ENCODE measurements at places on chromosomes 13 and 19.

- DNase-seq: peak; percentile 78
Measured at GRCh38 chr19:40190891-40191835, at the start of gene MAP3K10. MAP3K10 (plus strand) TSS chr19:40191426; CDS start chr19:40192032, 606 bp downstream.

DNA sequence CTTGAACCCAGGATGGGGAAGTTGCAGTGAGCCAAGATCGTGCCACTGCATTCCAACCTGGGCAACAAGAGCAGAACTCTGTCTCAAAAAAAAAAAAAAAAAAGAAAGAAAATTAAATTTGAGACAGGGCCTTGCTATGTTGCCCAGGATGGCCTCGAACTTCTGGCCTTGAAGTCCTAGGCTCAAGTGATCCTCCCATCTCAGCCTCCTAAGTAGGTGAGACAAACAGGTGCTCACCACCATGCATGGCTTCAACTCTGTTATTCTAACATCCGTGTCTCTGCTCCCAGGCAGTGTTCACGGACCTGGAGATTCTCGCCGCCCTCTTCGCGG lies 40.3 kb downstream of the PDE4A start:
- no peak for DNase-seq

DNA sequence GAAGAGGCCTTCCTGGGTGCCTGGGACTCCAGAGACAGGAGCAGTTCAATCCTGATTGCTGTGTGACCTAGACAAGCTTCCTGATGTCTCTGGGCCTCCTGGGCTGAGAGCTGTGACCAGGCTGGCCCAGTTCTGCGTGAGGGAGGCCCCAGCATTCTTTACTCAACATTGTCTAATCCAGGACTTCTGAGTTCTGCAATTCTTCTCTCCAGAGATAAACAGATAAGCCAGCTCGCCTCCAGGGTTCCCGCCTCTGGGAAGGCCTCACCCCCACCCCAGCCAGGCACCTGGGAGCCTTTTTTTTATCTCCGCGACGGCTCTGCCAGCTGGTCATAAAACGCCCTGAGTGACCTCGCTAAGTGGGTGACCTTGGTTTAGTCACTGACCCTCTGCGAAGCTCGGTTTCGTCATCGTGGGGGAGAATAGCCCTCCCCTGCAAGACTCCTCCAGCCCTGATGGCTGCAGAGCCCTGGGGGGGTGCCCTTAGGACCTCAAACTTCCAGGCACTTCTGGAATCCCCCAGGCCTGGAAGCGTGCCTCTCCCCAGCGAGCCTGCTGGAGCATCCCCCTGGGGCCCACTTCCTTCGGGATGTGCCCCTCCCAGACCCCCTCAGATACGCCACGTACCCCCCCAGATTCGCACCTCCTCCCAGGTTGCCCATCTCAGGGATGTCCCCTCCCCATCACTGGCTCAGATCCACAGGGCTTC lies 1.9 kb downstream of the SULT2B1 start:
- DNase-seq: no peak

DNA sequence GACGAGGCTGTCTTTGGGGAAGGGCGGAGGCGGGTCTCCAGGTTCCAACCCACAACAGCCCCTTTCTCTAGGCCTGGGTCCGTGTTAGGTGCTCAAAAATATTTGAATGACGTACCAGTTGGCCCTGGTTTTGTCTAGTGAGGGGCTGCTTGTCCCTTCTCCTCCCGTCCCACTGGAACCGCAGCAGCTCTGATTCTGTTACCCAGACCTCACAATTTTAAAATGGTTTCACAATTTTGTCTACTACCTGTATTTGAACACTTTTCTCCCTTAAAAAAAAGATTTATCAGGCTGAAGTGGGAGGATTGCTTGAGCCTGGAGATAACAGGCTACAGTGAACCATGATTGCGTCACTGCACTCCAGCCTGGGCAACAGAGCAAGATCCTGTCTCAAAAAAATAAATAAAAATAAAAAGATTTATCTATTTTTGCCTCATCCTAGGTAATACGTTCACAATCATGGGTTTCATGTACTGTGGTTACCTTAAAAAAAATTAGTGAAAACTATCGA lies 1.3 kb upstream of the IRF2BP1 start:
- DNase-seq: no peak

DNA sequence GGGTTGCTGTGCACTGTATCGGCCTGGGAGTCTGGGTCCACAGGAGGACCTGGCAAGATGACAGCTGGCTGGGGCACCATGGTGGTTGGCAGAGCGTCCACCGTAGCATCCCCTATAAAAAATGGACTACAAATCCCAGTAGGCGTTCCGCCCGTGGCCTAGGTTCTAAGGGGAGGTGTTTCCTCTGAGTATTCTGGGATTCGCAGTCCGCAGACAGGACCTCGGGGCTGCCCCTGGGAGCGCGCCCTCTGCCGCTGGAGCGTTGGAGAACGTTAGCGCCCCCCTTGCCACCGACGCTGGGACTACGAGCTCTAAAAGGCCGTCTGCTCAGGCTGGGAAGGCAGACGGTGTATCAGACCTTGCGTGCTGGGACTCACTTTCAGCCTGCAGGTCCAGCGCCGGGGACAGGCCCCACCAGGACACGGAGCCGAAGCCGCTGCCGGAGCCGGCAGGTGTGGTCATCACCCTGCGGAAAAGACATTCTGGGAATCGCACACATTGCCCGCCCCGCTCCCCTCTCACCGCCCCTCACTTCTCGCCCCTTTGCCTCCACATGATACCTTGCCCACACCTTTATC lies 372 bp downstream of the DNAAF3 start:
- DNase-seq: peak; percentile 59

DNA sequence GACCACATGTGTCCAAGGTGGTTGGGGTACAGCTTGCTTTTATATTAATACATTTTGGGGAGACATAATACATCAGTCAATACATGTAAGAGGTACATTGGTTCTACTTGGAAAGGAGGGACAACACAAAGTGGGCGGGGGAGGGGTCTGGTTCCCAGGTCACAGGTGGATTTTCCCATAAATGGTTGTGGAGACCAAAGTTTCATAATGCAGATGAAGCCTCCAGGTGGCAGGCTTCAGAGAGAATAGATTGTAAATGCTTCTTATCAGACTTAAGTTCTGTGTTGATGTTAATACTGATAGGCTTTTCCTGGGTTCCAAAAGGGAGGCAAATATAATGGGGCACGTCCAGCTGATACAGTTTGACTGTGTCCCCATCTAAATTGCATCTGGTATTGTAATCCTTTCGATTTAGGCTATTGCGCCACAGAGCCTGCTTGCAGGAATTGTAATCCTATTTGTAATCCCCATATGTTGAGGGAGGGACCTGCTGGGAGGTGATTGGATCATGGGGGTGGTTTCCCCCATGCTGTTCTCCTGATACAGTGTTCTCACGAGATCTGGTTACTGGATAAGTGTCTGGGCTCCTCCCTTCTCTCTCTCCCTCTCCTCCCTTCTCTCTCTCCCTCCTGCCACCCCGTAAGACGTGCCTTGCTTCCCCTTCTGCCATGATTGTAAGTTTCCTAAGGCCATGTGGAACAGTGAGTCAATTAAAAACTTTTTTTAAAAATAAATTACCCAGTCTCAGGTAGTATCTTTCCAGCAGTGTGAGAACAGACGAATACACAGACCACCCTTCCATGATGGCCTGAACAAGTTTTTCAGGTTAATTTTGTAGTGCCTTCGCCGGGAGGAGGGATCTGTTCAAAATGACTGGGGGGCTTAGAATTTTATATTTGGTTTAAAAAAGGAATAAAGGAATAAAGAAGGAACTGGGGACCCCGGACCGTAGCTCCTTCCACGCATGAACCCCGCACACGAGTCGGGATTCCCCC lies 44.9 kb downstream of the ZNF823 start:
- DNase-seq: no peak

DNA sequence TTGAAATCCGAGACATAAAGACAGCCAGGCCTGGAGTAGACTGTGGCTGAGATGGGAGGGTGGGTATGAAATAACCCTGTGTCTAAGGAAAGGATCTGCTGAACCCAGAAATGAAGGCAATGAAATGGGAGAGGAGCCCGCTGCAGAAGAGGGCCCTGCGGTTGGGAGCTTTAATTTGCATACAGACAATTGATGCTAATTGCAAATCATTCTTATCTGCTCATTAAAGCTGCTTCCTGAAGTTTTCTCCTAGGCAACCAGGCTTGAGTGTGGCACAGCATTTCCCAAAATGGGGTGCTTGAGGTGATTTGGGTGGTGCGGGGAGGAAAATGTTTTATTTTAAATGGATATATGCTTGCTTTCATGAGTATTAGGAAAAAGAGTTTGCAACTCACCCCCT lies 55.4 kb downstream of the DPF1 start:
- no peak for DNase-seq

- no peak for DNase-seq
Measured at GRCh38 chr13:95382916-95383315, 81.7 kb upstream of the ABCC4 start.

DNA sequence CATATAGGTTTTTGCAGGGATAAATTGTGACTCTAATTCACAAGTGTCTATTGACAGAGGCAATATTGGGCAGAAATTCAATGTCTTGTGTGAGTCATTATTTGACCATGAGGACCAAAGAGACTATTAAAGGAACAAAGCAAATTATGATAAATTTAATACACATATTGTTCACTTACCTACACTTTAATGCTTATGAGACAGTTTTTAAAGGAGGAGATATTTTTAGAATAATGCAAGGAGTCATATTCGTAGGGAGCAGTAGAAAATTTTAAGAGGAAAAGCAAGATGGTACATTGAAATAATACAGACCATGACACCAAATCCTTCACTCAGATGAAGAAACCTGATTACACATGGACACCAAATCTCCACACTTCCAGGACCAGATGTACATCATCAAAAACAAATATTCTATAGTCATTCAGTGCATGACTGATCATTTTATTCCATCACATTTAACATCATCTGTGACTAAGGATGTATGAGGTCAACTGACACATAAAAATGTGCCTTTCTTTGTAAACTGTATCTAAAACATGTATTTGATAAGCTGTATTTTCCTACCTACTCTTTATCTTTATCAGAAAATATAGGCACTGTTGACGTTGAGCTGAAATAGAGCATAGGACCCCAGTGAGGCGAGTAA lies 4.2 kb upstream of the OR7A17 start:
- no peak for DNase-seq

DNA sequence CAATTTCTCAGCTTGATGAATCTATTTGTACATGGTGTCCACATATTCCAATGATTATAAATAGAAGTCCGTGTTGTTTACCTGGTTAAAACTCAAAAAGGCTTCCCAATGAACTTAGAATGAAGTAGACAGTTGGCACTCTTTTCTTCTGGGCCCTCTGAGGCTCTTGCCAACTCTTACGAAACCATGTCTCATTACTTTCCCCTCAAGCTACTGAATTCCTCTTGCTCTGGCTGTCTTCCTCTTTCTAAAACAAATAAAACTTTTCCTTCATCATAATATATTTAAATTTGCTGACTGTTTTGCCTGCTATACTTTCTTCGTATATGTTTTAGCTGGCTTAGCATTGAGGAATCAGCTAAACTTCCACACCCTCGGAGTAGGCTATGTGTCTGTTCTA lies 139.7 kb downstream of the SLITRK6 start:
- DNase-seq: no peak

DNA sequence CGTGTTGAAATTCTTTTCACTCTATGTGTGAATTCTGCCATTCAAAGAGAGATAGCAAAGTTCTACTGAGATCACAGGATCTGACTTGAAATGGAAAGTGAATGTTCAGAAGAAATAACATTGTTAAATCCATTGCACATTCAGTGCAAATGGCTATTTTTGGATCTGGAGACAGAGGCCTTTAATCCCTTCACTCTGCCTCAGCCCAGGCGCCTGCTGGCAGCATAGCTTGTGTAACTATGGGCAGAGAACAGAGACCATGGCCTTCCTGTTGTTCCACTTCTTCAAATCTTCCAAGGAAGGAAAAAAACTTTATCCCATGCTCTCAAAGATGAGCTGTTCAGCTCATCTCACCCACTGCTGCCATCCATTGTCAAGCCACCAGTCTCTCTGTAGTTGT lies 265.4 kb downstream of the LMO7 start:
- DNase-seq: no peak

DNA sequence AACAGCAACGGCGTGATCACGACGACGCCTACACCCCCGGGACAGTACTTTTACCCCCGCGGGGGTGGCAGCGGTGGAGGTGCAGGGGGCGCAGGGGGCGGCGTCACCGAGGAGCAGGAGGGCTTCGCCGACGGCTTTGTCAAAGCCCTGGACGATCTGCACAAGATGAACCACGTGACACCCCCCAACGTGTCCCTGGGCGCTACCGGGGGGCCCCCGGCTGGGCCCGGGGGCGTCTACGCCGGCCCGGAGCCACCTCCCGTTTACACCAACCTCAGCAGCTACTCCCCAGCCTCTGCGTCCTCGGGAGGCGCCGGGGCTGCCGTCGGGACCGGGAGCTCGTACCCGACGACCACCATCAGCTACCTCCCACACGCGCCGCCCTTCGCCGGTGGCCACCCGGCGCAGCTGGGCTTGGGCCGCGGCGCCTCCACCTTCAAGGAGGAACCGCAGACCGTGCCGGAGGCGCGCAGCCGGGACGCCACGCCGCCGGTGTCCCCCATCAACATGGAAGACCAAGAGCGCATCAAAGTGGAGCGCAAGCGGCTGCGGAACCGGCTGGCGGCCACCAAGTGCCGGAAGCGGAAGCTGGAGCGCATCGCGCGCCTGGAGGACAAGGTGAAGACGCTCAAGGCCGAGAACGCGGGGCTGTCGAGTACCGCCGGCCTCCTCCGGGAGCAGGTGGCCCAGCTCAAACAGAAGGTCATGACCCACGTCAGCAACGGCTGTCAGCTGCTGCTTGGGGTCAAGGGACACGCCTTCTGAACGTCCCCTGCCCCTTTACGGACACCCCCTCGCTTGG lies 966 bp downstream of the JUNB start:
- DNase-seq: peak; percentile 74

Data from stimulated activated CD4-positive, alpha-beta T cell treated with anti-CD3 and anti-CD28 coated beads, Interleukin-4, amount 100 ng/mL, for 1 hour (primary cell).